ENCODE measurements at places on chromosomes 11 and 22.

GRCh38 chr11:36141196-36141953 lies 147.8 kb downstream of the COMMD9 start:
- no peak for DNase-seq

- DNase-seq = no peak
Measured at GRCh38 chr11:119237515-119237914, 31.4 kb downstream of the CBL start.

DNA sequence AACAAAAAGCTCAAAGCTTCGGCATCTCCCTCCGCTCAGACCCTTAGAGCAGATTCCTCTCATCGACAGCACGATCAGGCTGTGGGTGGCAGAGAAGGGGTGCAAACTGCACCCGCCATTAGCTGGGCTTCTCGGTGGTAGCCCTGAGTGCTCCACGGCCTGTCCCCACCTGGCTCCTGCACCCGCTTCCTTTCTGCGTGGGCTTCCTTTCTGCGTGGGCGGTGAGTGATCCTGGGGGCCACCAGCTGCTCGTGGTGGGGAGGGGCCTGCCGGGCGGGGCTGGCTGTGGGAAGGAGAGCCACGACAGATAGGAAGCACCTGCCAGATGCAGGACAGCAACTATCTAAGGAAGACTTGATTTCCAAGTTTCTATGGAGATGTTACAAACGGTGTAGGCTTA lies 55.0 kb downstream of the BRD1 start:
- no peak for DNase-seq

DNA sequence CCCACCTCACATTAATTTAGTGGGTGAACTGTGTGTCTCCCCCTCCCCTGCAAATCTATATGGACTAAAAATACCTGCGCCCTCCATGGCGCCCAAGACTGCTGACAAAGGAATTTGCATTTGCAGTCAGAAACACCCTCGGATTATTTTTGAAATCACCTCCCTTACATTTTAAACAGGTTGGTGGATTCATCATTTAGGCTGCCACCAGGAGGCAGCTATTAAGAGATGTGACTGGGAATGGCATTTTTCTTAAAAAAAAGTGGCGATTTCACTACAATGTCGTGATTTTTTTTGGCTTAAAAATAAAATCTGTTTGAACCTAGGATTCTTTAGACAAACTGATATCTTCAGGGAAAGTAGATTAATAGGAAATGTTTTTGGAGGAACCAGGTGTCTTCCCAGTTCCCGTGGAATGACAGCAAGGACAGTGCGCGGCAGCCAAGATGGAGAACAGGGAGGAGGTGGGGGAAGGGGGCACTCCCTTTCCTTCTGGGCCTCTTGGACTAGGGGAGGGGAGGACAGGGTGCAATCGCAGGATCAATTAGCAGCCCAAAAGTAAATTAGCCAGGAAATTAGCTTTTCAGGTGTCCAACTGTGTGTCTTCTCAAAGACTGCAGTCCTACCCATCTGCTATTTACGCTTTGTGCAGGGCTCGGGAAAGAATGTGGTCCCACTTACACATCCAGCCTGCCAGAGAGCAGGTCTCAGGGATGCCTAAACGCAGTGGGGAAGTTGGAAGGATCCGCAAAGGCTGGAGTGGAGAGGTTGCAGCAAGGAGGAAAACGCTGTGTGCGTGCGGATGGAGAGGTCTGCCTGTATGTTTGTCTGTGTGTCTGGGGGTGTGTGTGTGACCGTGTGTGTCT lies 496.4 kb downstream of the NTM start:
- DNase-seq = no peak

DNA sequence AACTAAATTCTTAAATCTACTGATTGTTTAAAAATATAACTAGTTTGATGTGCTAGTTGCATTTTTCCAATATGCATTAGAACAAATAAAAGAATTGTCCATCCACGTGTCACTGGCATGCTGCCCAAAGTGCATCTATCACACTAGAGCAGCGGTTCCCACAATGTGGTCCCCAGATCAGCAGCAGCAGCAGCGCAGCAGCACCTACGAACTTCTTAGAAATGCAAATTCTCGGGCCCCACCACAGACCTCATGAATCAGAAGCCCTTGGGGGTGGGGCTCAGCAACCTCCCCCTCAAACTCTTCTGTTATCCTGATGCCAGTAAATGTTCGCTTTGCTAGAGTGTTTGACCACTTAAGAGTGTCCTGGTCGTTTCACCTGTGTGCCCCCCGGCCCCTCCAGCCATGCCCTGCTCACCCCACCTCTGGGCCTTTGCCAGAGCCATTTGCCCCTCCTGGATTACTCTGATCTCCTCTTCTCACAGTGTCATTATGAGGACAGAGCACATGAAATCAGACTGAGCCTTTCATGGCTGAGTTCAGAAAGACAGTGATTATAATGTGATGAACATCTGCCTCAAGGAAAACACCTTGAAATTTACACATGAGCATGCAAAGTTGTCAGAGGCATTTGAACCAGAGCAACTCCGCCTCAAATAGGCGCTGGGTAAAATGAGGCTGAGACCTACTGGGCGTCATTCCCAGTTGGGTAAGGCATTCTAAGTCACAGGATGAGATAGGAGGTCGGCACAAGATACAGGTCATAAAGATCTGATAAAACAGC lies 12.6 kb upstream of the VSIG10L2 start:
- DNase-seq = no peak

Data from CD8-positive, alpha-beta memory T cell (primary cell).